NCI-H1105 (cell line): ENCODE measurements at places on chromosomes 13 and 19.

GRCh38 chr13:43785650-43786471 is 911 bp downstream of the ENOX1 start:
- no peak for DNase-seq

DNA sequence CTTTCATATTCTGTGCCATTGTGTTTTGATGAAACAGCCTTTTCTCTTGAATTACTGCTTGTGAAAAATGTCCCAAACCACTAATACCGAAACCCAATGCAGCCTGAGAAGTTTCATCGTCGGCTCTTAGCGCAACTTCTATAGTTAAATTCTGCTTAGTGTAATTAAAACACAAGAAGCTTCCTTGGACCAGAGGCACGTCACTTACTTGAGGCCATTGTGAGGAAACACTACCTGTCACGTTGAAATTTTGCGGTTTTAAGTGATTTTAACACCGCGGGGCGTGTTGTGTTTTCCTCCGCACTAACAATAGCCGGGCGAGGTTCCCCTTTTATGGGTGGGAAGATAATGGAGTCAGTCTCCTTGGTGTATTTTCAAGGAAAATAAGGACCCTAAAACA is 70.9 kb downstream of the GGACT start:
- DNase-seq, result no peak

DNA sequence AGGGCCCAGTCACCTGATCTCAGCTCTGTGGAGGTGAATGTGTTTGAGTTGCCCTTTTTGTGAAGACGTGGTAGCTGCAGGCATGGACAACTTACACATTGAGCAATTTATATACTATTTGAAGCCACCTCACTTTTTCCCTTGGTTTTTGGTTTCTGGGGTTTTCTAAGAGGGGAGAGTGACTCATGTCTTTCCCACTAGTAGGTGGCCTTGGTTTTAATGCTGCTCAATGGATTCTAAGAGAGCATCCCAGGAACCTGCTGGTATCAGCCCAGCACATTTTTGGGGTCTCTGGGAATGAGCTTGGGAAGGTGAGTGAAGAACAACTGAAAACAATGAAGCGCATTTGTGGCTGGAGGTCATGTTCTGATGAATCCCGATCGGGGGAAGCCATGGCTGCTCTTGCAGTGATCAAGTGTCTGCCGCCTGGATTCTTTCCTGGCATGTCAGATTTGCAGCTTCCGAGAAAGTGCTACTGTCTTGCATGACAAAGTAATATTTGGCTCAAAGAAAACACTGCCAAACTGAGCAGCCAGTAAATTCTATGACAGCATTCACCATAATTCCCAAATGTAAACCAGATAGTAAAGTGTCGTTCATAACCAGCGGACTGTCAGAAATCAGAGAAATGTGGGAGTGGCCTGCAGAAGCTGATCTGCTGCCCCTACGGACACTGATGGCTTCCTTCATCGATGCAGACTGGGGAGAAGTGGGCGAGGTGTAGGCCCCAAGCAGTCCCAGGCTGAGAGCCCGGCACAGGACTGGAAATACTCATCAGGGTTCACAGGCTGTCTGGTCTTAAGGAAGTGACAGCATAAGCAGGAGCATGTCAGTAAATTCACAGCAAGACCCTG is 98.7 kb downstream of the COL4A2 start:
- DNase-seq, result no peak

GRCh38 chr19:31730270-31730669 is 381.0 kb upstream of the TSHZ3 start:
- DNase-seq, result no peak

DNA sequence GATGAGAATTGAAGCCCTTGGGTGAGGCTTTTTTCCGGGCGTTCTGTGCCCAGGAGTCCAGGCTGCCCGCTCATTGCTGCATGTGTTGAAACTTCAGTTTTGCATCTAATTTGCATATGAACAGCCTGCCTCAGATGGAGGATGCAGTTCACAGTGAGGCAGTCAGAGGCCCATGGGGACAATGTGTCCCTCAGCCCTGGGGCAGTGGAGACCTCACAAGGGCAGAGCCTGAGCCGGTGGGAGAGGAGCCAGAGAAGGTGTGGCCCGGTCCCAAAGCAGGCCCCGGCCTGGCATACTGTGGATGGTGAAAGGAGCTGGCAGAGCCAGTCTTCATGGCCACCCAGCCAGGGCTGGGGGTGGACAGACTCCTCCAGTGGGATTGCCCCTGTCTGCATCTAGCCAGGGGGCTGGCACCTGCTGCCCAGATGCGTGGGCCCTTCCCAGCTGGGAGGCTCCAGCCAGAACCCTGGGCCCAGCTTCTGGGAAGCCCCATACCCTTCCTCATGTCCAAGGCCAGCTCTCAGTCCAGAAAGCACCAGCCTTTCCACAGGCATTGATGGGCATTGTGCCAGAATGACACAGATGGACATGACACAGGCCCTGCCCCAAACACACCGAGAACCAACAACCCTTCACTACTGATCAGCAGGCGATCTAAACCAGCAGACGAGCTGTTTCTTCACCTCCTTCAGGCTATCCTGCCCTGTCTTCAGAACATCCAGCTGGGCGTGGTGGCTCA is 32.9 kb upstream of the KCTD15 start:
- DNase-seq, result no peak

GRCh38 chr19:13042443-13043130 is 47.3 kb downstream of the NFIX start:
- no peak for DNase-seq

DNA sequence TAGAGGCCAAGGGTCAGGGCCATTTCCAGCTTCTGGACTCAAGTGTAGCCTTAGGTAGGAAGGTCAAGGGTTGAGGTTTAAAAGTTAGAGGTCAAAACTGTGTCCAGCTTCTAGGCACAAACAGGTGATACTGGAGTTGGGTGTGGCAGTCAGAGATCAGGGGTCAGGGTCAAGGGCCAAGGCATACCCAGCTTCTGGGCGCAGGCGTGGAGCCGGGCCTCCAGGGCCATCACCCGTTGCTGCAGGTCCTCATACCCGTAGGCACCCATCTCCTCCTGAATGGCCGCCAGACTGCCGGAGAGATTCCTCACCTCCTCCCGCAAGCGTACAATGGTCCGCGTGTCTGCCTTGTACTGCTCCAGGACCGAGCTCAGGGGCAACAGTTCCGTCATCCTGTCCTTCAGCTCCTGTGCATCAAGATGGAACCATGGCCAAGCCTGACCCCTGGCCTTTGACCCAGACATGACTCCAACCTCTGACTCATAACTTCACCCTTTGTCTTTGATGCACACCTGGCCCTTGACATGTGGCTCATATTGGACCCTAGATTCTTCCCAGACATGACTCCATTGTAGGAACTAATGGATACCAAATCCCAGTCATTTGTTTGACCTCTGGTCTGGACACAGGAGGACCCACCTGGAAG is 22.1 kb downstream of the PIN1 start:
- no peak for DNase-seq
